ENCODE measurements at places on chromosomes 7 and 10.

DNA sequence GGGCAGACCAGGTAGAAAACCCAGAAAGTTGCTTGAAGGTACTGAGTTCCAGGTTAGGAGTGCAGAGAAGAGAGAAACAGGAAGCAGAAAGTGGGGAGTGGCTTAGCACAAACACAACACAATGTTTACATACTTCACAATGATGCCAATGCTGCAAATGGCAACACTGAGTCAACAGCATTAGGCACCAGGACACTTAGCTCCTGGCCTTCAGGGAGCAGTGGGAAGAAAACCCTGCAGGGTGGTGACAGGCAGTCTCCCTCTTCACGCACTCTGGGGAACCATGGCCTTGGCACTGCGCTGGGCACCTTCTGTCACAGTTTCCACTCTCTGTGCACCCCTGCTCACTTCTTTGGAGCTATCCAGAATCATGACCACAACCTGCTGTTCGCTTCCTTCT lies 7.3 kb downstream of the ICA1 start:
- no peak for DNase-seq

GRCh38 chr10:86362586-86363183 lies 3.9 kb downstream of the GRID1 start:
- DNase-seq = no peak

DNA sequence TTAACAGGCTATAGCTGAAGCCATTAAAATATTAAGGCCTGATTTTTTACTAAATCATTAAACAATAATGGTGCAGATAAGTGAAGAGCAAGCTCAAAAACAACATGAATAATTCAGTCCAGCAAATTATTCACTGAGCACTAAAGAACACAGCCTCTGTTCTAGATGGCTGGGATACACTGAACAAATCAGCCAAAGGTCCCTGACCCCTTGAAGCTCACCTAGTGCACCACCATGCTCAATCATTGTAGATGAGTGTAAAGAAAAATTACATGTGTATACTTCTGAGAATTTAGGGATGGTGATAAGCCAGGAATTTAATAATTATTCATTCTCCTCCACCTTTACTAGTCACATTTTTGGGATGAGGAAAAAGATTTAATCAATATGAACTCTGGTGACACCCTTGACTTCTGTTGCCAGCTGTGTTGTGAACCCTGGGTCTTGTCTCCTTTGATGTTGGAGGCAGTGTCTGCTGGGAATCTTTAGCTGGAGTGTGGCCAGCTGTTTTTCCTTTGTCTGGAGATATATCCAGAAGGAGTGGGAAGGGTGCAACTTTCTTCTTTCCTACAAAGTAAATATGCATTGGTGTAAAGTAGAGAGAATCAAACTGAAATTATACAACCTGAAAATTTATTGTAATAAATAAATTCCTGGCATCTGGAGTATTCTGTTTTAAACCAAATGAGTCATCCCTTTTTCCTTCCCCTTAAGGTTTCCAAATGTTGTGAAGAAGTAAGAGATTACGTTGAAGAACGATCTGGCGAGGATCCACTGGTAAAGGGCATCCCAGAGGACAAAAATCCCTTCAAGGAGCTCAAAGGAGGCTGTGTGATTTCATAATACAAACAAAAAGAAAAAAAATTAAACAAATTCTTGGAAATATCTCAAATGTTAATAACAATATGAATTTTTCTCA lies 4.0 kb downstream of the GNGT1 start:
- DNase-seq = no peak

GRCh38 chr10:132575320-132576201 lies 38.0 kb downstream of the INPP5A start:
- no peak for DNase-seq
